Psoas muscle (tissue), 8 donors: ENCODE measurements at places on chromosomes 7 and 10.

DNA sequence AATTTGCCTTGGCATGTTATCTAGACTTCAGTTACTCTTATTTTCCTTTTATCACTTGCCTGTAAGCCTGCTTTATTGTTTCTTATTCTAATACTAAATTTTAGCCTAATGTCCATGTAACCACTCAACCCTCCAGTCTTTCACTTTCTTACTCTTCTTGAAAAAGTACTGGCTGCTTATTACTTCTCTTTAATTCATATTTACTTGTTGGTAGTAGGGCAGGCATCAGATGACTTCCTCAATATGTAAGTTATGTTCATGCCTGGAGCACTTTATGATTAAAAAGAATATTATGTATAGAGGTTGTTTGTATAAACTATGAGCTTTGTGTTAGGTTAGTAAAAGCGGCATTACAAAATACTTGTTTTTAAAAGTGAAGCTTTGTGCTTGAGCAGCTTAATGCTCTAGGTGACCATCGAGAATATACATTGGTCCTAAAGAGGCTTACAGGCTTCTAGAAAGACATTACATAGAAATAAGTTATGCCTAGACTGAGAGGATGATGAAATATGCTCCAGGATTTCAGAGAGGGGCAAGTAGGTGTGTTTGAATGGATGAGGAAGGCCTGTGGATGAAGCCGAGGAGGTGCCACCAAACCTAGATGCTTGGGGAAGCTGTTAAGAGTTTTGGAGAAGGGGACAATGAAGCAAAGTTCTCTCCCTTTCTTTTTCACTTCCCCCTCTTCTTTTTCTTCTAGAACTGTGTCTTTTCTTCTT, 207.1 kb upstream of the HDAC9 start:
- DNase-seq: no peak

- DNase-seq: no peak
Observed at GRCh38 chr7:149476791-149477190, 15.9 kb upstream of the ZNF777 start.

- DNase-seq: no peak
Observed at GRCh38 chr10:112507046-112507445, 60.0 kb downstream of the VTI1A start.

DNA sequence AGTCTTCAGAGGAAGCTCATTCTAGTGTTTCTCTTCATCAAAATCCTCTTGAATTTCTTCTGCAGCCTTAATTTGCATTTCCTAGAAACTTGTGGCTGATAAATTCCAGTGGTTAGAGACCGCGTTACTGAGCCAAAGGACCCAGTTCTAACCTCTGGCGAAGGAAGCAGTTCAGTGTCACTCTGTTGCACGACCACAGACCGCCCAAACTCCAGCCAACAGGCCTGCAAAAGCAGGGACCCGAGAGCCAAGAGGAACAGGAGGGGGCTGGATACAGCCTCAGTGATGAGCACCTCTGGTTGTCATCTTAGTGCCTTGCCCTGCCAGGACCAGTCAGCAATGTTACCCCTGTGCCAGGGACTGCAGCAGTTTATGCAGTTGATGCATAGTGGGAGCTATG, 70.0 kb downstream of the AFAP1L2 start:
- DNase-seq: no peak

GRCh38 chr10:65571011-65571570, 1354.7 kb upstream of the LRRTM3 start:
- DNase-seq: no peak

DNA sequence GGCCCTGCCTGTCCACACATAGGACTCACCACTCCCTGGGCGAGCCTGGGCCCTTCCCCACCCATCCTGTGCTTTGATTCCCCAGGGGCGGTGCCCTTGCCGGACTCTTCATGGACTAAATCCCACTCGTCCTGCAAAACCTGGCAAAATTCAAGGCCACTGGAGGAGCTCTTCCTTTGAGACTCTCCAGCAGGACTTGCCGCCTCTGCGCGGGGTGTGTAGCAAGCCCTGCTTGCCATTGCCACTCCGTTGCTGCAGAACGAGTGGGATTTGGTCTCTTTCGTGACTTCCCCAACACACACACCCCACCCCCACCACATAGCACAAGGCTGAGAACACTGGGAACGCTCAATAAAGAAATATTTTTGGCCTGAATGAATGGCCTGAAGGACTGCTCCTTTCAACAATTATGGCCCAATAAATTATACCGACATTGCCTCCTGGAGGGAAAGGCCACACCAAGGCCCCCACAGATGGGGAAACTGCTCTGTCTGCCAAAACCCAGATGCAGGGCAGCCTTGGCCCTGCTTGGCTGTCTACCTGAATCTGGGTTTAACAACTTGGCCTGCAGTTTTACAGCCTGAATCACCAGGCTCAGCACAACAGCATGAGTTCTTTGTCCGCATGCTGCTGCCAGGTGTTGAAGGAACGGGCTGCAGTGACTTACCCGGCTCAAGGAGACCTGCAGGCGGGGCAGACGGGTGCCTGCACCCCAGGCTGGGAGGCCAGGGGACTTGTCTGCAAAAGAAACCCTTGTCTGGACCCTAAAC, 72.8 kb upstream of the KAT6B start:
- DNase-seq: no peak

GRCh38 chr10:12241810-12242529, 46.0 kb downstream of the CDC123 start:
- DNase-seq: no peak

DNA sequence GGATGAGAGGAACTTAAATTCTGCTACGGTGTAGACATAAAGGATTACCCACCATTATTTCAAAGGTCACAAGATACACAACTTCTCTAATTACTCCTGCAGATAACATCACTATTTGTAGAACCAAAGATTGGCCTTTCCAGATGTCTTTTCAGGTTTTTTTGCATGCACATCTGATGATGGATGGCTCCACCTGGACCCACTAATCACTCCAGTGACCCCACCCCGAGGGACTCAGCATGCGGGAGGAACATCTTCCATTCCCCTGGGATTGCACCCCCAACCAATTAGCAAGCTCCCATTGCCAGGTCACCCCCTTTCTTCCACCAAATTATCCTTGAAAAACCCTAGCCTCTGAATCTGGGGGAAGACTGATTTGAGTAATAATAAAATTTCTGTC, 608.9 kb downstream of the CNTNAP2 start:
- no peak for DNase-seq

- no peak for DNase-seq
Observed at GRCh38 chr10:88108115-88108610, 244.7 kb downstream of the PTEN start.

DNA sequence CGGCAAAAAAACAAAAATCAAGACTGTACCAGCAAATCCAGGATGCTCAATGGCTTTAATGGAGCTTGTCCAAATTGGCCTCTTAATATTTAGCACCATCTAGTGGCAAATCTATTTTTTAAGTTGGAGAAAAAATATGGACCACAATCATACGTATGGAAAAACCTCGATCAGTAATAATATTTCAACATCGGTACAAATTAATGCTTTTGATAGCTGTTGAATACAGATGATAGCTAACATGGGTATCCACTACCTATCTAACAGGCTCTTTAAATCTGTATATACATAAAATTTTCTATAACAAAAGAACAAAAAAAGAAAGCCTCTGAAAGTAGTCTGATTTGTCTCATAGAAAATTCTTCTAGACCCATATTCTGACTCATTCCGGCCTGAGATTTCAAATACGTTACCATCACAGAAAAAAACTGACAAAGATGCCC, 29.2 kb downstream of the COA1 start:
- DNase-seq: no peak

GRCh38 chr10:96275685-96276418, 4.5 kb upstream of the BLNK start:
- no peak for DNase-seq

DNA sequence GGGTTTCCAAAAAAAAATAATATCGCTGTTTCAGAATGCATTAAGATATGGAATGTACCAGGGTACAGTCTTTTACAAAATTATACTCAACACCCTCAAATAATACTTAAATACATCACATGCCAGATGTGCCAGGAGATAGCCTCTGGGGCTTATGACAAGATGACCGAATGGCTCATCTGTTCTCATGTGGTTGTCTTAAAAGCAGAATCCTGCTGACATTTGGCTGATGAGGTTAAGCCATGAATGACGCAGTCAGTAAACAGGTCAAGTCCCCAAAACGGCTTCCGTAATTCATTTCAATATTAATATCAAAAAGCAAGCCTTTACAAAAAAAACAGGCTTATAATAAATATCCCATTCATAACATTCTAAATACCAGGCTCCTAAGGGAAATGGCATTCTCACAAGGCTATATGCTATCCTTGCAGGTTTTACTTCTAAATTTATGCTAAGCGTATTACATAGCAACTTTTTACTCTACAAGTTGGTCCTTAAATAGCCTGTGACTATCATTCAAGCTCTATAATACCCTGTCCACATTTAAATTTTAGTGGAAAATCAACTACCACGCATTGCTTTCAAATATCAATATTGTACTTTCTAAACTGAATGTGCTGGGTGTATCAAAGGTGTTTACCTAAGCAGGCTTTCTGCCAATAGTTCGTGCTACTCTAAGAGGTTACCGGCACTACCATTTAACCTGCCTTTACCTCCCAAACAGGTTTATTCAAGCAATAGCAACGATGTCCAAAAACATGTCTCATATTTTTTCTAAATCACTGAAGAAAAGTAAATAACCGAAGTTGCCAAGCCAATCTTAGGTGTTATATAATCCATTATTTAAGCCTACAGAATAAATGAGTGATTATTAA, 15.6 kb downstream of the SMURF1 start:
- DNase-seq: no peak

GRCh38 chr7:151823566-151824372, 53.1 kb downstream of the PRKAG2 start:
- no peak for DNase-seq
